ENCODE measurements at places on chromosomes 5 and 9.

DNA sequence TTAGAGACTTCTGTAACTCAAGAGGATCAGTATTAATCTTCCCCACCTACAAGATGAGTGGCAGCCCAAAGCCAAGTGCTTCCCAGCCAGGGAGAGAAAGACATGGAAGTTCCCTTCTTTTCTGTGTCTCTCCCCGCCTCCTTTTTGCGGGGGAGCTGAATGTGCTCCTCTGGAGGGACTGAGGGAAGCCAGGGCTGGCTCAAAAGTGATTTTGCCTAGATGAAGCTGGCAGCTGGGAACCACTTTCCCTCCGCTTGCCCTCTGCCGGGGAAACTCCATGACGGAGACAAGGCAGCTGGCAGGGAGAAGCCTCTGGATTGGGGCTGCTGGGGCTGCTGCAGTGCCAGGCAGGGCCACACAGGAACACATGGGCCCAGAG lies 24.4 kb downstream of the EGR1 start:
- peaks cover 18% of the 10 kb centered on the region for H3K4me1 ChIP-seq
- H3K36me3 ChIP-seq, result no peaks in the 10 kb centered on the region
- H3K4me3 ChIP-seq, result no peak overlapping the region
- DNase-seq, result no peak
- peaks cover 5% of the 10 kb centered on the region for H3K27me3 ChIP-seq

DNA sequence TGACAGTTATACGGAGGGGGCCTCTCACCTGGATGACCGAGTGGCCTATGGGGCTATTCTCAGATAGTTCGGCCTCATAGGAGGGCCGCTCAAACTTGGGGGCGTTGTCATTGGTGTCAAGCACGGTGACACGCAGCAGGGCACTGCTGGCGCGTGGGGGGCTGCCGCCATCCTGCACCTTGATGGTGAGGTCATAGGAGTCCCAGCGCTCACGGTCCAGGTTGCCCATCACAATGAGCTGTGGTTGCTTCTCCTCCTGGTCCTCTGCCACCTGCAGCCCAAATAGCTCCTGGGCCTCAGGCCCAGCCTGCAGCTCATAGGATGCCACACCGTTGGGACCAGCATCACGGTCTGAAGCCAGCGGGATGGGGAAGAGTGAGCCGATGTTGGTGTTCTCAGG lies 9.7 kb downstream of the PCDH1 start:
- DNase-seq, result no peak
- H3K27me3 ChIP-seq, result peaks cover 11% of the 10 kb centered on the region
- no peaks in the 10 kb centered on the region for H3K36me3 ChIP-seq
- no peak overlapping the region for H3K27ac ChIP-seq
- H3K4me3 ChIP-seq, result no peak overlapping the region

DNA sequence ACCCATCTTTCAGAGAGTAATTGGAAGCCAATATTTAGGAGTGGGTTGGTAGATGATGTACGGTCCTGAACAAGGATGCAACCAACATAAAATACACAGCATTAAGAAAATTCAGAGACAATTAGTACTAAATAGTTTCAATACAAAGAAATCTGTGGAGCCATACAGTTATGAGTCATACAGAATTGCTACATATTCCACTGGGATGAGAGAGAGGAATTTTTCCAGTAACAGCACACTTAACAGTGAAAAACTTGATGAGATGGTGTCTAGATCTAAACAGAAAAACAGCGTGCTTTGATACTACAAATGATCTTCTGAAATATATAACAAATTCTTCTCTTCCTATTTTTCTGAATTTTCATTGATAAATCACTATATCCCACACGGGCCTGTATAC lies 1999.3 kb upstream of the CDH9 start:
- H3K36me3 ChIP-seq, result no peaks in the 10 kb centered on the region
- H3K27me3 ChIP-seq, result no peaks in the 10 kb centered on the region
- H3K27ac ChIP-seq, result no peak overlapping the region
- no peak for DNase-seq

GRCh38 chr5:68441309-68442073 lies 225.9 kb downstream of the PIK3R1 start:
- no peak overlapping the region for H3K27ac ChIP-seq
- H3K4me3 ChIP-seq, result no peak overlapping the region
- no peak for DNase-seq
- H3K36me3 ChIP-seq, result no peaks in the 10 kb centered on the region

DNA sequence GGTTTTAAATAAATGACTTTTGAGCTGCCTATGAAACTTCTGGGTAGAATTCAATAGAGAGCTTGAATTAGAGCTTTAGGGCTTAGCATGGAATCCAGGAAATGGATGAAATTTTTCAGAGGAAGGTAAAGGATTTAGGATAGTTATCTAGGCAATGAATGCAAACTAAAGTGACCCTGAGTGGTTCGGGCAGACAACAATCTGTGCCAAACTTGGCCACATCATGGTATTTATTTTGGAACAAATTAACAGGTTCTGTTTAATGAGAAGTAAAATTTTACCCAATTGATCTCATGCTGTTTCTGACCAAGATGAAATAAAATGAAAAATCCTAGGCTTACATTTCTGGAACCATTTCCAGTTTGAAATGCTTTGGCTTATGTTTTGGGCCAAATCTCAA lies 934.4 kb downstream of the MAT2B start:
- no peaks in the 10 kb centered on the region for H3K4me1 ChIP-seq
- no peak overlapping the region for H3K27ac ChIP-seq
- H3K27me3 ChIP-seq, result no peaks in the 10 kb centered on the region
- H3K4me3 ChIP-seq, result no peak overlapping the region
- no peaks in the 10 kb centered on the region for H3K36me3 ChIP-seq
